Activated CD4-positive, alpha-beta memory T cell treated with anti-CD3 and anti-CD28 coated beads, Interleukin-2, amount 10 ng/mL, durations not matched to agents 7 days and 5 days (primary cell): ENCODE measurements at places on chromosomes 12 and 14.
A peak's percentile ranks its signal among the peaks of the same experiment; 100 is the strongest.

GRCh38 chr12:98814254-98814653, 169.2 kb downstream of the APAF1 start:
- no peak for DNase-seq

- no peak for DNase-seq
These were observed 287.5 kb downstream of the KCNC2 start for GRCh38 chr12:74922117-74922516.

DNA sequence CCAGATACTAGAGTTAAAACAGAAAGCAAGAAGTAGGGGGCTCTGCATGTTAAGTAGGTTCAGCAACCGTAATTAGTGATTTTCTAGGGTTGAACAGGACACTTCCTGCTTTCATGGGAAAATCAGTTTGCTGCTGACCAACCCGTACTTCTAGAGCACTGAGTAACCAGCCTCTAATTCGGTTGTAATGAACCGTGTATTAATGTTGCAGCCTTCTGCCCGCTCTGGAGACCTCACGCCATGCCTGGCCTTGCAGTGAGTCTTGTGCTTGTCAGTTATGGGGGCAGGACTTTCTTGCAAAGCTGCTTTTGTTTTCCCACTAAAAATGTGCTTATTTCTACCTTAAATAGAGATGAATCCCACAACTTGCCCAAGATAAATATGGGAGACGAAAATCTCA, 89.6 kb downstream of the TMEM132C start:
- DNase-seq: no peak

DNA sequence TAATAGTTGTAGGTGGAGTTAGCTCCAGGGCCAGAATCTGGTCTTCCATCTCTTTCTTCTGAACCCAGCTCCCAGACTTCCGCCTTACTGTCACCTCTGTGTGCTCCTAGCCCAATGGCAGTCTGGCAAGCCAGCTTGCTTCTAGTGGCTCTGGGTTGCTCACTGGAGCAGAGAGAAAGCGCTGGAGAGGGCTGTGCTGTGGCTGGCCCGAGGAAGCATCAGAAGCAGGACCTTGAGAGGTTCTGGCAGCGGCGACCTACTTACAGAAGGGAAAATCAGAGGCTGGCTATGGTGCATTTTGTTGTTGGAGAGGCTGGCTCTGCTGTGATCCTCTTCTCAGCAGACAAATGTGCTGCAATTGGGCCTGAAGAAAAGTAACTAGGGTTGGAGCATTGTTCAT, 28.6 kb downstream of the KCNA5 start:
- DNase-seq: no peak

- peak; percentile 76 for DNase-seq
These were observed 179.0 kb upstream of the RGS6 start for GRCh38 chr14:71753126-71753830.

DNA sequence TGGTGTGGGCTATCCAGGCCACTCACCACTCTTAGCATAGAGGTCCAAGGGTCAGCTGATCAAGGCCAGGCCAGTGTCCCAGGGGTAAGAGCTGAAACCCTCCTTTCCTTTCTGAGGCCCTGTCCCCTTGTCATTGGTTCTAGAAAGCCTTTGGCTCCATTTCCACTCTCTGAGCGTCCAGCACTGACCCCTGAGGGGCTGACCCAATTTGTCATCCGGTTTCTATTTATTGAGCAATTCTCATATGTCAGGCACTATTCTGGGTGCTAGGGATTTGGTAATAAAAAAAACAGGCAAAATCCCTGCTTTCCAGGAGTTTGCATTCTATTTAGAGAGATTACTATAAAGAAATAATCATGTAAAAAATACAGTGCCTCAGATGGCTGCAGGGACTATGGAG, 3.4 kb downstream of the KRT77 start:
- no peak for DNase-seq

DNA sequence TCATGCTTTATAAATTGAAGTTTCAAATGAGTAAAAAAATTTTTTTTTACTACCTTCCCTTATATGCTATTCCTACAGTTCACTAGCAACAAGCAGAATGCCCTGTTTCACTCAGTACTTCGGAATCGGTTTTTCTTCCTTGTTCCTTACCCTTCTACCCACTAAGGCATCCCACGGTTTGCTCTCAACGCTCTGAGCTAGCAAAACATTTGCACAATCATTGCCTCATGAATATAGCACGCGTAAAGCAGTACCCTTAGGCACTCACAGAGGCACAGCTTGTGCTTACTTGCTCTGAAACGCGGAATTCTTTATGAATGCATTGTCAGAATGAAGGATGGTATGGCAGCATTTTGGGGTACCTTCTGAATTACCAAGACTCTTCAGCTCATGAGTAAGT, 45.0 kb downstream of the PPP1R13B start:
- no peak for DNase-seq

GRCh38 chr12:131035245-131035681, 81.6 kb downstream of the ADGRD1 start:
- DNase-seq: no peak

- DNase-seq: no peak
These were observed 704.3 kb upstream of the FLRT2 start for GRCh38 chr14:84825481-84826251.

DNA sequence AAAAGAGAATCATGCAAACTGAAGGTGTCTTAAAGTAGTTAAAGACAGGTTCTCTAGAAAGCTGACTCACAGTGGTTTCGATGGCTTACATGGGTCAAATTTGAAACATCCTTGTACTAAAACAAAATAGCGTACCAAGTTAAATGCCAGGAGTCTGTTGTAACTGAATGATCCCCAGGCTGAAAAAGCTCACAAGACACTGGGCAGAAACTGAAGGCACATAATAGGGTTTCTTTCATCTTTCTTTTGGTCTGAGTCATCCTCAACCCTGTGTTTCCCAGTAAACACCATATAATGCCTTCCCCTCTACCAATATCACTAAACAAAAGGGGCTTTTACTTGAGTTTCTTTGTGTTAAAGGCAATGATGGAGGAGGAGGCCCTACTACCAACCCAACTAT, 12.8 kb downstream of the ZFYVE1 start:
- no peak for DNase-seq

- DNase-seq: peak; percentile 69
These were observed 486 bp upstream of the AKT1 start for GRCh38 chr14:104795781-104796686.

DNA sequence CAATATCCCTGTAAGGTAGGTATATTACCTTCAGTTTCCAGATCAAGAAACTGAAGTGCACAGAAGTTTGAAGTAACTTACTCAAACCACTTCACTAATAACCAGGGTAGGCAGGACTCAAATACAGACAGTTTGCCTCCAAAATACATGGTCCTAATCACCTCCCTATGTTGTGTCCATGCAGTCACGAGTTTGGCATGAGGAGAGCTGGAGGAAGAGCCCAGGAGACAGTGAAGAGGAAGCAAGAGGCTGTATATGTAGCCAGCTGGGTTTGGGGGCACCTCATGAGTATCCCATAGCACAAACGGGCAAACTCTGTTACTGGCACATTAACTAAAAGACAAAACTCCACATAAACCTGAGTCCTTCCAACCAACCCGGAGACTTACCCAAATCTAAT, 79.2 kb downstream of the DUSP16 start:
- no peak for DNase-seq

DNA sequence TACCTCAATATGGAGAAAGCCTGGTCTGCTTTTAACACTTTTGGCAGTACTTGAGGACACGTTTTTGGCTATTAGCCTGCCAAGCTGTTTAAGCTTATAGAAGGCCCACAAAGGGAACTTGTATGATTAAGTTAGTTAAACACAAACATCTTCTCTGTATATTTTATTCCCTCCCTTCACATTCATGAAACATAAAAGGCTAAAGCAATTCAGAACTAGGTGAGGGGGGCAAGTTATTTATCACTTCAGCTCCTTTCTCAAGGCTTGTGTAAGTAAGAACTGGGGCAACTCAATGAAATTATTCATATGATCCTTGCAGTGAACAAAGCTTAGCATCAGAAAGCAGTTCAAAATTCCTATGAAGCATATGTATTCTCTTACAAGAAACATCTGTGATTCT, 7.5 kb downstream of the PRICKLE1 start:
- no peak for DNase-seq

- DNase-seq: no peak
These were observed 10.6 kb upstream of the TNFAIP2 start for GRCh38 chr14:103112400-103113243.

- DNase-seq: no peak
These were observed 15.6 kb upstream of the TESC start for GRCh38 chr12:117114784-117115183.

GRCh38 chr12:97047361-97047760, 140.3 kb downstream of the NEDD1 start:
- DNase-seq: no peak

GRCh38 chr14:65462411-65462810, 49.9 kb downstream of the FUT8 start:
- DNase-seq: no peak

- DNase-seq: no peak
These were observed 165.7 kb downstream of the SRGAP1 start for GRCh38 chr12:64010069-64010686.

DNA sequence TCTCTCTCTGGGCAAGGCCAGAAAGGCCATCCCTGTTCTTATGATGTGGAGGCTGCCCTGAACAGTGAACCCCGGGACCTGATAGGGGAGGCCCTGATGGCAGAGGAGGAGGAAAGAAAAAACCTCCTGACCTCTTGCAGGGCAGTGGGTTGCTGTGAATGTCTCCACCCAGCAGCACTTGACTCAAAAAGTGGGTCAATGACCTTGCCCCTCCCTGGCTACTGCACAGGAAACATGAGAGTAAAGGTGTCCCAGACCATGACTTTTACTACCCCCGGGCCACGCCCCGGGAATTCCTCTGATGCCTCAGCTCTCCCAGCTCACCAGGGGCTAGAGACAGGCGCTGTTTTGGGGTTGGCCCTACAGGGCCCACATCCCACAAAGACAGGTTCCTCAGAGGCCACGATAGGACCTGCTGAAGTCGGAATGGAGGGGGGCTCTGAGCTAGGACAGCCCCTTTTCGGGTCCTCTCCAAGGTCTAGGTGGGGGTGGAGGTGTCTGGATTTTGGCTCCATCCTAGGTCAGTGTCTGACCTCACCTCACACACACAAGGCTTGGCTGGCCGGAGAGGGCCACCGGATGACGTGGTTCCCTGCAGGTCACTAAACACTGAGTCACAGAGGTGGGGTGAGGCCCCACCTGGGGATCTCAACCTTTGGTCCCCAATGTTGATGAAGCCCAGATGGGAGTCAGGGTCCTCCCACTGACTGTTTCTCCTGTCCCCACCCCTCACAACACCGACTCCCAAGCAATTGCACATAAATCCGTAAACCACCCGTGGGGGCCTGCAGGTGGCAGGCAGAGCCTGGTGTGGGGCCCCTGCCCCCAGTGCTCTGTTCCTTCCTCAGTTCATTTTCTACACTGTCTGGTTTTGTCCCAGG, 1.6 kb downstream of the RHOF start:
- peak; percentile 55 for DNase-seq

- DNase-seq: no peak
These were observed 21.0 kb upstream of the FAIM2 start for GRCh38 chr12:49924628-49925246.

DNA sequence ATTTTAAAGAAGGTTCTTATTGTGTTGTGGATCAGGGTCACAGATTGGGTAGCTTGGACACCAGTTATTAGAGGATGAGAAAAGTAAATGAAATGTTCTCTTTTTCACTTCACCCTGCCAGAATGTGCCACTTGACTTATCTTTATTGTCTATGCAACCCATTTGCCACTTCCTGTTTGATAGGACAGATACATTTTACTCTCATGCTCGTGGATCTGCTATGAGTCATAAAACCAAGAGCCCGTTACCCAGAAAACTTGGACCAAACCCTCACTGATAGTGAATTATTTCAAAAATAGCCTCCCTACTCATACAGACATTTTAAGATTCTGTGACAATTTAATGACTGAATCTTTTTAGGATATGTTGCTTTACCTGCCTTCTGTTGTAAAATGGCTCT, 1.8 kb downstream of the ISCA2 start:
- DNase-seq: no peak

- no peak for DNase-seq
These were observed 16.9 kb downstream of the PLEKHD1 start for GRCh38 chr14:69501423-69501838.

- no peak for DNase-seq
These were observed 665.9 kb downstream of the BCL11B start for GRCh38 chr14:98606041-98606640.

DNA sequence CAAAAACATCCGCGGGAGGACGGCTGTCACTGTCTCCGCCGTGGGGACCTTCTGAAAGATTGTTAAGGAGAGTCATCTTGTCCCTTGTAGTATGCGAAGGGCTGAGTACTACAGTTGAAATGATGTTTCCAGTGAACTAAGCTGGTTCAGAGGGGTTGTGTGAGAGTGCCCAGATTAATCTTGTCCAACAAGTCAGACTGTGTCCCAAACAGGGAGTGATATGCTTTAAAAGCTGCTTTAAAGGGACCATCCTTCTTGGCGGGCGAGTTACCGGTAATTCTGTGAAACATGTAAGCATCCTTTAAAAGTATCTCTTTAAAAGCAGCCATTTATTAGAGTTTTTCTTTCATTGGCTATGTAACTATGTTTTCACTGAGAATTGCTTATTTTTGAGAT, 1.1 kb downstream of the WDR20 start:
- DNase-seq: no peak

GRCh38 chr12:102513272-102513671, 32.9 kb upstream of the IGF1 start:
- no peak for DNase-seq
